ENCODE measurements at places on chromosomes 7 and 10.

DNA sequence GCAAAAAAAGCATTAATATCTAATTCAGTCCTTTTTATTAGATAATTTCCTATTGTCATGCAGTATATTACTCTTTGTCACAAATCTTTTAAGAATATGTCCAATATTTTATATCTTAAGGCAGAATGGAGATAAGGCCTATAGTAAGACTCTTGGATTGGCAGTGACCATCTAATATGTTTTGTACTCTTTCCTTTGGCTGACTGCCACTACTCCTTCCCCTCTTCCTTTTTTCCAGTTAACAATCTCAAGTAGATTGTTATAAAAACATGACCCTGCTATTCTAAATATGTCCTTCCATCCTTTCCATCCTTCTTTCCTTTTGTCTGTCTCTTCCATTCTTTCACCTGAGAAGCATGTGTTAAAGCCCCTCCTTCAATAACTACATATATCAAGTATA is 92.8 kb upstream of the TMEM168 start:
- DNase-seq = no peak

- no peak for DNase-seq
Measured at GRCh38 chr10:94105226-94105625, 111.5 kb downstream of the PLCE1 start.

GRCh38 chr7:45224832-45225231 is 67.2 kb downstream of the RAMP3 start:
- no peak for DNase-seq

DNA sequence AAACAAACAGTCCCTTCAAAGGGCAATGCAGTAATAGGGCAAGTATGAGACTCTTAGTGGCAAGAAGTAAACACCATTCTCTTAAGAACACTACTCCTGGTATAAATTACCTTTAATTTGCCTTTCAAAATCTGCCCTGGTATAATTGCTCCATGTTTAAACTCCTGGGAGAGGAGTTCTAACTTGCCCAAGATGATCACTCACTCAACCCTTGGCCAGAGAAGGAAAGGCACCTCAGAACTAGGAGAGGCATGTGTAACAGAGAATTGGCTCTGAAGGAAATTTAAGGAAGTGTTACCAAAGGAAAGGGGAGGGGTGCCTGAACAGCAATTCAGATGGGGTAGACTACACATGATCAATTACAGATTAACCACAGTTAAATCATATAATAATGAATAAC is 1173.6 kb upstream of the SORCS1 start:
- DNase-seq = no peak

DNA sequence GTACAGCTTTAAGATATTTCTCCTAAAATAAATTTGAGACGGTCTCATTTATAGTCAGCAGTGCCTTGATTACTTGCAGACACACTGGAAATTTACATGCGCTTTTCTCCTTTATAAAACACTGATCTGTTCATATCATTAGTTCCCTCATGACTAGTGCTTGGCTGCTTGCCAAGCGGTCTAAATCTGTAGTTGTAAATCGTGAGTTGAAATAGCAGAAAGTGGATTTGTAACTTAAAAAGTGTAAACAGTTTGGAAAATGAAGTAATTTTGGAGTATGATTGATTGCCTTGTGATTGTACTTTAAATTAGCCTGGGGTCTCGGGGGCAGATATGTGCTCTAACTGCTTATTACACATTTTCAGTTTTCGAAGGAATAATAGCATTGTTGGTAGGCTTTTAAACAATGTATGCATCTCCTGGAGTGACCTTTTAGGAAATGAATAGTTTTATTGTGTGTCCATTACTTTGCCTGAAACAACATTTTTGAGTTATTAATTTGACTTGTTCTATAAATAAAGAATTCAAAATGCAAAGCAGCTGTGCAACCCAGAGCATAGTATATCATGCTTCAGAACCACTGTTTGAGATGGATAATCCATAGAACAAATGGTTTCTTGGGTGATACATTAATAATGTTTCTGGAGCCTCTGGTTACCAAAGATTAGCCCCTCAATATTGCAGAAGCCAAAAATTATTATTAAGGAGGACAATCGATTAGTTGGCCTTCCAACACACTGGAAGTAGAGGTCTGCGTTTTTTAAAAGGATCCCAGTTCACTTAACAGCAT is 73.3 kb downstream of the ARID5B start:
- DNase-seq = no peak

GRCh38 chr7:16399265-16399831 is 22.0 kb downstream of the CRPPA start:
- DNase-seq = no peak

GRCh38 chr10:84329196-84329611 is 815 bp downstream of the CCSER2 start:
- DNase-seq = no peak
